Skin of body (tissue), 3 donors: ENCODE measurements at places on chromosomes 12 and 14. TPM values are rescaled to one million over a fixed set of nuclear protein-coding genes. Genes with fewer than 3 reads are reported as not detected.

GRCh38 chr12:63042646-63043045, 107.7 kb upstream of the PPM1H start:
- no peak for DNase-seq

DNA sequence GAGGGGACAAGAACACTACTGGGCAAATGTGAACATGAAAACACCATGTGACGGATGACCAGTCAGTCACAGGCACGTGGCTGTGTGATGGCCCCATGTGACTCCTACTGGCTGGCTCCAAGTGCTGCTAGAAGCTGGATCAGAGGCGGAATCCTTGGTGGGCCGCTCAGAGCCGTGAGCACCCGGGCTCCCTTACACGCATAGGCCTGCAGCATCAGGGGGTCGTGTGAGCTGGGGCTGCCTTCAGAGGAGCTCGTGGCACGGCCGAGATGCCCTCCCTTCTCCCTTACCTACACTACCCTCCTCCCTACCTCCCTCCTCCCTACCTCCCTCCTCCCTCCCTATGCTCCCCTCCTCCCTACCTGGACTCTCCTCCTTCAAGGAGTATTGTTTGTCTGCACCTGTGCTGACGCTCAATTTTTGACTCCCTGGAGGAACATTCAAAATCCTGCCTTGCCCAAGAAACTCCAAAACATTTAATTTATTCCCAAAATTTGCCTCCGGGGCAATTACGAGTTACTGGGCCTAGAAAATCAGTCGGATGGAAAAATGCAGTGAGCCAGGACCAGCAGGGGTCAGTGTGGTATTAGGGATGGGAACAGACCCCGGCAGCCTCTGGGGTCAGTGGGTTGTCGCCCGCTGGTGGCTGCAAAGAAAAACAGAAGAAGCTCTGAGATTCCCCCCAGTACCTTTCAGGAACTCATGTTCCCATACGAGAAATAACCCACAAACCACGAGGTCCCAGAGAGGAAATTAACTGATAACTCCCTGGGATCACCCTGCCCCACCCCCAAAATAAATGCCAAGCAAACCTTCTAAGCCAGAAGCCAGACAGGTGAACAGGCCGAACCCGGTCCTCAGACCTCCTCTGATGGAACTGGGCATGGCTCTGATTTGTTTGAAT, 61.3 kb downstream of the C14orf132 start:
- peak; percentile 60 for DNase-seq

Gene TMEM229B
- 0.49 TPM for total RNA-seq

- no peak for DNase-seq
Measured at GRCh38 chr12:110856542-110856941, 9.8 kb downstream of the CCDC63 start.

Gene ATXN7L3B
- total RNA-seq: 26.6 TPM

DNA sequence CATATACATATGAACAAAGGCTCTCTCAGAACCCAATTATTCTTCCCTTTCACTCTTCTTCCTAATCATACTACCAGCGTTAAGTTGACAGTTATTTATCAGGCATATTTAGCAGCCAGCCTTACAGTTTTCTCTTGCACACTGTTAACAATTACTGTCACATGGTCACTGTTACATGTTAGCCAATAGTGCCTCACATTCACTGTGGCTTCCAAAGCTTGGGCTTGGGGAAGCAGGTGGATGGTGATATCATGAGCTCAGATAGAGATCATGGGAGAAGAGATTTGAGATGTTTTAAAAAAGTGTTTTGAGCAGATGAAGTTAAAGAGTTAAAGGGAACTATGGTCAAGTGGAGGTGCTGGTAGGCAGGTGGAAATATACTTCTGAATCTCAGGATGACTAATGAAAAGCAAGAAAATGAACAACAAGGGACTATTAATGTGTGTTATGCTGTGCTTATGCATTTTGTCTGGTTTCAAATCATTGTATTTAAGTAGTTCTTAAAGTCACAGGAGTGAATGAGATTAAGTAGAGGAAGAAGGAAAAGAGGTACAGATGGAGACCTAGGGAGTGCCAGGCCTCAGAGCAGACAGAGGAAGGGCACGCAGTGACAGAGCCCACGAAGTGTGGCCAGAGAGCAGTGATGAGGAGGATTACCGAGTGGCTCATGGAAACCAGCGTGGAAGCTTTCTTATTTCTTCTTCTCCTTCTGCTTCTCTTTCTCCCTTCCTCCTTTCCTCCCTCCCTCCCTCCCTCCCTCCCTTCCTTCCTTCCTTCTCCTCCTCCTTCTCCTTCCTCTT, 39.6 kb downstream of the BICD1 start:
- no peak for DNase-seq

DNA sequence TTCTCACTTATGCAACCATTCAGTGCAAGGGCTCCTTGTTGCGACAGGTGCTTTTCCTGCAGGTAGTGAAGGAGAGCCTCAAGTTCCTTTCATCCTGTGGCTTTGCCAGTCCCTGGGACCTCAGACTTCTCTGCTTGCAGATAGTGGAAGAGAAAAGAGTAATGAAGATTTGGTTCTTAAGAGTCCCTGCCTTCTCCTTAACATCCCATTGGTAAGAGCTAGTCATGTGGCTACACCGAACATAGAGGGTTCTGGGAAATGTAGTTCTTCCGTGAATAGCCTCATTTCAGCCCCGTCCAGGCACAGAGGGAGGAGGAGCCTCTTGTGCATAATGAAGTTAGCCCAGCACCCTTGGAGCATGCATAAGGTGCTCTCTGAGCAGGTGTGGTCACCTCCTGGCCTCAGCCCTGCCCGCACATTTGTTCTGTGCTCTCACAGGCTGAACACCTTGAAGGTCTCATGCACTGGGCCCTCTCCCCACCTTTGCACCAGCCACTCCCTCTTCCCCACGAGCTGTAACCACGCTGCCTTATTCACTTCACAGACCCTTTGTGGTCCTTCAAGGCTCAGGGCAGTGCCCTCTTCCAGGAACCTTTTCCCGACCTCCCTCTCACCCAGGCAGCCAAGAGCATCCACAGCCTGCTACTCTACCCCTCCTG, 134.0 kb downstream of the BCL11B start:
- DNase-seq: no peak

Gene SSTR1
- total RNA-seq: 0.49 TPM

Gene HOXC6
- 6.0 TPM for total RNA-seq

- no peak for DNase-seq
Measured at GRCh38 chr12:92133171-92133570, 12.5 kb downstream of the BTG1 start.

DNA sequence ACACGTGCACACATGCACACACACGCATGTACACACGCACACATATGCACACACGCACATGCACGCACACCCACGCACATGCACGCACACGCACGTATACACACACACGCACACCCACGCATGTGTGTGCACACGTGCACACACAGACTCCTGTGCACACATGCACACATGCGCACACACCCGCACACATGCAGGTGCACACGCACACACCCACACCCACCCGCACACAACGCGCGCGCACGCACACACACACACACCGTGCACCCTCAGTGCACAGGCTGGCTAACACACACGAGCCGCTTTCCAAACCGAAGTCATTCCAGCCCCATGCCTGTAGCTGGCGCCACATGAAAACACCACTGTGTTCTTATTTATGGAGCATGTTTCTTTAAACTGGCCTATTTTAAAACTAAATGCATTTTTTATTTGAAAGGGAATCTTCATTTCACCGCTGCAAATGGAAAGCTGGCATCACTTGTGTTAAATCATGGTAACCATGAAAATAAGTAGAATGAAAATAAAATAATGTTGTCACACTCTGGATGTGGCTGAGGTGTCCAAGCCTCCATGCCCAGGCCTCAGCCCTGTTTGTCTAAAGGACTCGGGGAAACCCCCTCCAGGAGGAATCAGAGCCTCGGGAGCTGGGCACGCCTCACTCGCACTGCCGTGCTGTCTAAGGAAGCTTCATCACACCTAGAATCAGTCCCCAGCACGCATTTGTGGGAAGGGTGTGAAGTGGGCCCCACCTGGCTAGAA, 45.1 kb downstream of the GALNT9 start:
- DNase-seq: no peak

DNA sequence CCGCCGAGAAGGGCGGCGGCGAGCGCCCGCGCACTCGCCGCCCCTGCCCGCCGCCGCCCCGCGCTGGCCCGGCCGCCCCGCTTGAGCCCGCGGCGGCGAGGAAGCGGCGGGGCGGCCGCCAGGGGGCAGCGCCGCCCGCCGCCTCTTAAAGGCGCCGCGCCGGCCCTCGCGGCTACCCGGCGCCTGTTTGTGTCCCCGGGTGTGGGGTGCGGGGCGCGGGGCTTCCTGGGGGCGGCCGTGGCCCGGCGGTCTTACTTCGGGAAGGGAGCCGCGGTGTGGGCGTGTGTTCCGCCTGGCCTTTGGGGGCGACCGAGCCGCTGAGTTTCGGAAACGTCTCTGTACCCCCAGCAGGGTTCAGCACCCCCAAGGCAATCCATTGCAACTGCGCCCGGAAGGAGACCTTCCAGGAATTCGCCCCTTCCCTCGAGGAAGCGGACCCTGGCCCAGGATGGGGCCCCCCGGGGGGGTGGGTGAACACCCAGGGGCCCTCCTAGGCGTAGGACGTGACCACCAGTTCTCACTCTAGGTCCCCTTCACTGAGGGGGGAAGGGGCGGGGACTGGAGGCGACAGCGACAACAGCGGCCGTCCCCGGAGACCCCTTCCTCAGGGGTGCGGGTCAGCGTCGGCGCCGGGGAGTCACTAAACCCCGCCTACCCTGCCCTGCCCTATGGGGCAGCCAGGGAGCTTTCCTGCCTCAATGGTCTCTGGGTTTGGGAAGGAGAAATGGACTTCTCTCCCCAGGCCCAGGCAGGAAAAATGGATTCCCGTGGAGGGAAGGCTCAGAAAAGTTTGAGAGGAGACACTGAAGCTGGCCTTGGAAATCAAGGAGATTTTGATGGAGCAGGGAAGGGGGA, at the start of gene ITPK1:
ITPK1 (minus strand) TSS at position 105 of the 855 bp plus-strand sequence. CDS start 762 bp downstream, outside the sequence.
- DNase-seq: peak; percentile 12

DNA sequence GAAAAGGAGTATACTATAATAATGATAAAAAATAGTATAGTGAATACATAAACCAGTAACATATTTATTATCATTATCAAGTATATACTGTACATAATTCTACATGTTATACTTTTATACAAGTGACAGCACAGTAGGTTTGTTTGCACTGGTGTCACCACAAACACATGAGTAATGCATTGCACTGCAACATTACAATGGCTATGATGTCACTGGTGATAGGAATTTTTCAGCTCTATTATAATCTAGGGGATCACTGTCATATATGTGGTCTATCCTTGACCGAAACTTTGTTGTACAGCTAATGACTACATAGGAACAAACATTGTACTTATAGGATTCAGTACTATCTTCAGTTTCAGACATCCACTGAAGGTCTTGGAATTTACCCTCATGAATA, 165.8 kb upstream of the SYT1 start:
- no peak for DNase-seq

GRCh38 chr14:98345161-98345560, 926.8 kb downstream of the BCL11B start:
- no peak for DNase-seq

DNA sequence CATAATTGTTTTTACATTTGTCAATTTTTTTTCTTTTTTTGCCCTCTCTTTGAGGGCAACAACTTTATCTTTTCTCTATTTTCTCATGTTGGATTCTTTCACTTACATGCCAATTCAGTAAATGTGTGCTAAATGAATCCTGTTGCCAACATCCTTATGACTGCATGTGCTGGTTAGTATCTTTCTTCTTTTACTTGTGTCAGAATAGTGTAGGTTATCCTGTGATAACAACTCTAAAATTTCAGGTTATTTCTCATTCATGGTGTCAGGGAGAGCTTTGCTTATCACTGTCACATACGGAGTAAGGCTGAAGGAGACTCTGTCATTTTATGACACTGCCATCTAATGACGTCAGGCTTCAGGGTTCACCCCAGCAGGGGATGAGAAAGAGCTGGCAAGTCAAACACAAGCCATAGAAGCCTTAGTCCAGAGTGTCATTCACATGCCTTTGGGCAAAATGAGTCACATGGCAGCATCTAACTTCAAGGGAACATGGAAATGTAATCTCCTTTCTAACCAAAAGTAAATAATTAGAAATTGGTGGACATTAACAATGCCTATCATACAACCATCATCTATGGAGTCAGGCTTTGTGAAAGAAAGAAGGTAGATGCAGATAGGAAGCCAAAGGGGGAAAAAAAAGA, 242.5 kb upstream of the ATP2B1 start:
- DNase-seq: no peak

Gene CRIP1
- total RNA-seq: 10.5 TPM

Gene NANOG
- not detected for total RNA-seq

GRCh38 chr14:52327374-52328226, 13.5 kb downstream of the PTGER2 start:
- no peak for DNase-seq

Gene LRRC43
- not detected for total RNA-seq

- DNase-seq: no peak
Measured at GRCh38 chr14:50812856-50813543, 18.0 kb downstream of the NIN start.

GRCh38 chr12:26651566-26652188, 181.3 kb downstream of the ITPR2 start:
- peak; percentile 74 for DNase-seq

Gene CLEC2D
- total RNA-seq: 6.0 TPM

DNA sequence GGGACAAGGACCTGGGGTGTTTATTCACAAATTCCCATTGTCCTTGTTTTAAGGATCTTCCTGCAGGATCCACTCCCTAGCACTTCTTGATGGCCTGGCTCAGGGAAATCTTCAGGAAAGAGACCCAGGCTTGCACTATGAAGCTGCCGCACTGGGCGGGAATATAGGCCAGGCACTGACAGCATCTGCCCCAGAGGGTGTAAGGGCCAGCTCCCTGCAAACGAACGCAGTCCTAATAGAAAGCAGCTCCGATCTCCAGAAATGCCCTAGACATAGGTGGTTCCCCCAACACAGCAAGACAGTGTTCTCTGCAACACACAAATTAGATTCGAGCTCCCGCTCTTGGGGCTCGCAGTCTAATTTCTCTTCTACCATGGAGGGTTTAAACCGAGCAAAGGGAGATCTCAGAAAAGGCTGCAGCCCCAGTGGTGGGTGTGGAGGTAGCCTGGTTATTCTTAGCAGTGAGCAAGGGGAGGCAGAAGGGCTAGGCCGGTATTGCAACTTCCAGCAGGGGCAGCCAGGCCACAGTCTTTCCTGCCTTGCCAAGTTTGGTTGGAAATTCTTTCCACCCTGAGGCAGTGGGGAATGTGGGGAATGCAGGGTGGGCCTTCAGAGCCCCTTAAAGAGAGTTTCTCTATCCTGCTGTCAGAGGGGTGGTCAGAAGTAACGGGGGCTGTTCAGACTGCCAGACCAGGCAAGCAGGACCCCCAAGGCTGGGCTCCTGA, 16.1 kb upstream of the WSCD2 start:
- no peak for DNase-seq

Gene FICD
- total RNA-seq: 2.2 TPM
